ENCODE measurements at places on chromosomes 4 and X.

- no peak for DNase-seq
Measured at GRCh38 chr4:162498168-162498567, 334.4 kb upstream of the FSTL5 start.

- DNase-seq: no peak
Measured at GRCh38 chrX:50877310-50877709, 33.2 kb upstream of the BMP15 start.

DNA sequence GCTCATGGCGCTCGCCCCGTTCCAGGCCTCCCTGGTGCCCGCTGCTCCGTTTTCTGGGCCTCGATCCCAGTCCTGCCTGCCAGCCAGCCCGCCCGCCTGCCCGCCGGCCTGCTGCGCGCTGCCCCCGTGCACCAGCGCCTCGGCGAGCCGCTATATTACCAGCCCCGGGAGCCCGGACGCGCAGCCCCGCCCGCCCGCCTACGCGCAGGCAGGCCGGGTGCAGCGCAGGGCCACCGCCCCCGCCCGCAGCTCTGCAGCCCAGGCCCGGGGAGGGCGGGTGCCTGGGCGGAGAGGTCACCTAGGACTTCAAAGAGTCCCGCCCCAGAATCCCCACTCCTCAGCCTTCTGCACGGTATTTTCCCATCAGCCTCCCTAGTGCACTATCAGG is at the start of gene MAOB:
Gene MAOB, minus strand, starts transcription at position 157 of the 388 bp plus-strand sequence. Its CDS starts 151 bp downstream, at position 6.
- no peak for DNase-seq

DNA sequence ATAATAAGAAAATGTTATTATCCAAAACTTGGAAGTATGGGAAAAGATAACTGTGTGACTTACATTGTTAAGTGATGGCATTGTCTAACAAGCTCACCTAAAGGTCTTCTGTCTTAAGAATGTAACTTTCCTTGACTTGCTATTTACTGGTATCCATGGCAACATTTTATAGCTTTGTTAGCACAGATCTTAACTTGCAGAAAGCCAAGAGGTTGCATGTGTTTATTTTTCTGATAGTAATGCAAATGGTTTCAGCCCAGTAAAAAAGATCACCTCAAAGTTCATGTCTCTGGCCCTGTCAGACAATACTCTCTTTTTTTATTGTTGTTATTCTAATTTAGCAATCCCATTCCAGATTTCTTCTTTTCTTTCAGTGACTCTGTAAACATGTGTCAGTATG is 425.3 kb downstream of the SPRY1 start:
- DNase-seq: no peak

GRCh38 chr4:37489697-37490096 is 196.5 kb downstream of the RELL1 start:
- DNase-seq: no peak

All from NCI-H774 (cell line).